Parietal lobe (tissue), 2 donors: ENCODE measurements at places on chromosomes 1 and 21. TPM values are rescaled to one million over a fixed set of nuclear protein-coding genes. Genes with fewer than 3 reads are reported as not detected.

The PLD5 gene
- total RNA-seq: 4.4 TPM

The PIK3R3 gene
- total RNA-seq: 32.6 TPM

The ACTL8 gene
- not detected for total RNA-seq

The CLDN17 gene
- total RNA-seq: not detected

The C1QB gene
- 5.9 TPM for total RNA-seq

The FCGR1A gene
- total RNA-seq: 5.6 TPM

The HSD3B1 gene
- not detected for total RNA-seq

The TRPM2 gene
- 2.8 TPM for total RNA-seq

The SLC25A34 gene
- total RNA-seq: 1.6 TPM

The CENPF gene
- 30.0 TPM for total RNA-seq

The GNG4 gene
- 32.2 TPM for total RNA-seq

The IVL gene
- total RNA-seq: not detected

The GFI1 gene
- not detected for total RNA-seq

The TTC39A gene
- 0.94 TPM for total RNA-seq

The DCST1 gene
- total RNA-seq: not detected

The CD48 gene
- not detected for total RNA-seq
